ENCODE measurements at places on chromosomes 16 and 17. TPM values are rescaled to one million over a fixed set of nuclear protein-coding genes. Genes with fewer than 3 reads are reported as not detected.

DNA sequence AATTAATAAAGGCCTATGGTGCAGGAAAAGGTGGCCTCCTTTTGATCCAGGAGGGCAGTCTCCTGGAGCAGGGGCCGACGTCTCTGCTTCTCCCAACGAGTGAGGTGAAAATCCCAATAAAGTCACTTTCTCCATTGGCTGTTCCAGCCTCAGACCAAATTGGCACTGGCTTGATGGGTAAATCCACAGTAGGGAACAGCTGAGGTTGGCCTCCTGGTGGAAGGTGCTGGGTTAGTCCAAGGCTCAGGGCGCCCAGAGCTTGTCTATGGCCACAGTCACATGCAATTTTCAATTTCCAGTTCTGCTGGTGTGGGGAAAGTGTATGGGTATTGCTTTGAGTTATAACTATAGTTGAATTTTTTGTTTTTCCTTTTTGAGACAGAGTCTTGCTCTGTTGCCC lies 79.0 kb downstream of the NETO2 start:
- H3K4me3 ChIP-seq: no peak overlapping the region
- no peak overlapping the region for H3K27ac ChIP-seq
- no peaks in the 10 kb centered on the region for H3K36me3 ChIP-seq

DNA sequence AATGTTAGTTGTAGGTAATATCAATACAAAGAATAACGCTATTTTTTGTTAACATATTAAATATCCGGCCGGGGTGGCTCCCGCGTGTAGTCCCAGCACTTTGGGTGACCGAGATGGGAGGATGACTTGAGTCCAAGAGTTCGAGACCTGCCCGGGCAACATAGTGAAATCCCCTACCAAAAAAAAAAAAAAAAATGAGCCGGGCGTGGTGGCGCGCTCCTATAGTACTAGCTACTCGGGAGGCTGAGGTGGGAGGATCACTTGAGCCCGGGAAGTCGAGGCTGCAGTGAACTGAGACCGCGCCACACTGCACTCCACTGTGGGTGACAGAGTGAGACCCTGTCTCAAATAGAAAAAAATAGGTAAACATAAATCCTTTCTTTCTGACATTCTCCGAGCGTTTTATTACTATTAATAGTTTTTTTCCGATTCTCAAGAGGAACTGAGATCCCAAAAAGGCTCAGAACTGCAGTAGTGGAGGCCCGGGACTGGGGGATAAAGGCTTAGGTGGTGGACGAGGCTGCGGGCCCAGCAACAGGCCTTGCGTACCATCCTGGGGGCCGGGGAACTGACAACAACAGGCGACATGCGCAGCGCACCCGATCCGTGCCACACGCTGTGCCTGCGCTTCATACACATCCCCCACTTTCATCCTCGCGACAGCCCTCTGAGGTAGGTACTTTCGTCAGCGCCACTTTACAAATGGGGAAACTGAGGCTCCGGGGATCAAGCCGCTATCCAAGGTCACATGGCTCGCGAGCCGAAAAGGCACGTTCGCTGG lies 919 bp downstream of the N4BP1 start:
- peak overlapping the region; percentile 95 for H3K4me3 ChIP-seq
- DNase-seq: no peak
- peak overlapping the region; percentile 95 for H3K27ac ChIP-seq
- no peaks in the 10 kb centered on the region for H3K36me3 ChIP-seq
- H3K4me1 ChIP-seq: peaks cover 59% of the 10 kb centered on the region

DNA sequence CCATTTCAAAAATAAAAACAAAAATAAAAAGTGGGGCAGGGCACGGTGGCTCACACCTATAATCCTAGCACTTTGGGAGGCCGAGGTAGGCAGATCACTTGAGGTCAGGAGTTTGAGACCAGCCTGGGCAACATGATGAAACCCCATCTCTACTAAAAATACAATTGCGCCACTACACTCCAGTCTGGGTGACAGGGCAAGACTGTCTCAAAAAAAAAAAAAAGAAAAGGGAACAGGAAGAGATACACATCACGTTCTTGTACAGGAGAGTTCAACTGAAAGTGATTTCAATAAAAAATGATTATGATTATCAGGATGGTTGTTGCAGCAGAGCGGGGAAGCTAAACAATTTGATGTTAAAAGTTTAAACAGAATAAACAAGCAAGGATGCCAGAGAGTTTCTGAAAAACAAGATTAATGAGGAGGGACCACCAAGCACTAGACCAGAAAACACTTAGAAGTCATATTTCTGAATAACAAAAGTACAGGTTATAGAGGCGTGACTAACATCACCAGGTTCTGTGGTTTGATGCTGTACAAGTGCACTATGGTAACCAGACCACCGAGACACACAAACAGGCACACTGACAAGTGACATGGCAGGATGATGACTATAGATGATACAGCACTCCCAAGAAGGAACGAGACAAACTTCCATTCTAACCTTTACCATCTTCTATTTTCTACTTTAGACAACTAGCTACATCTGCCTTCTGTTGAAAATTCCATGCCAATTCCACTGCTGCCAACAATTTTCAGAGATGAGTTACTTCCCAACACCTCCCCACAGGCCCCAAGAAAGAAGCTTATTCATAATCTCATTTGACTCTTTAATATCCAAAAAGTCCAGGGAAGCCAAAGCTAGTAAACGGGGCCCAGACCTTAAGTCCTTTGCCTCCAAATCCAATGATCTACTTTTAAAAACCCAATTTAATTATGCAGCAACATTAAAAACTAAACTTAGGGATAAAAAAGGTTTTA lies 11.8 kb downstream of the DNAJA2 start:
- peaks cover 13% of the 10 kb centered on the region for H3K4me1 ChIP-seq
- no peak overlapping the region for H3K4me3 ChIP-seq
- H3K36me3 ChIP-seq: peaks cover 69% of the 10 kb centered on the region
- H3K27ac ChIP-seq: peak overlapping the region; percentile 59
- no peak for DNase-seq

DNA sequence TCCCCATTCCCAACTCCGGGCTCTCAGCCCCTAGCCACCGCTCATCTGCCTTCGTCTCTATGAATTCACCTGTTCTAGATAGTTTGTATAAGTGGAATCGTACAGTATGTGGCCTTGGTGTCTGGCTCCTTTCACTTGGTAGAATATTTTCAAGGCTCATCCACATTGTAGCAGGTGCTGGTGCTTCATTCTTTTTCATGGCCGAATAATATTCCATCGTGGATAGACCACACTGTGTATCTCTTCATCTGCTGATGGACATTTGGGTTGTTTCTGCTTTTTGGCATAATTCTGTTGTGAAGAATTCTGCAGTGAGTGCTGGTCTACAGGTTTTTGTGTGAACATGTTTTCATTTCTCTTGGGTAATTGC lies 324.2 kb downstream of the SEC14L1 start:
- no peak for DNase-seq
- H3K27ac ChIP-seq: peak overlapping the region; percentile 63
- H3K36me3 ChIP-seq: peaks cover 9% of the 10 kb centered on the region
- H3K4me1 ChIP-seq: peaks cover 67% of the 10 kb centered on the region

GRCh38 chr16:68728523-68728922 lies 8.6 kb upstream of the CDH1 start:
- no peak overlapping the region for H3K27ac ChIP-seq
- H3K36me3 ChIP-seq: no peaks in the 10 kb centered on the region
- DNase-seq: no peak
- no peak overlapping the region for H3K4me3 ChIP-seq
- H3K4me1 ChIP-seq: no peaks in the 10 kb centered on the region

DNA sequence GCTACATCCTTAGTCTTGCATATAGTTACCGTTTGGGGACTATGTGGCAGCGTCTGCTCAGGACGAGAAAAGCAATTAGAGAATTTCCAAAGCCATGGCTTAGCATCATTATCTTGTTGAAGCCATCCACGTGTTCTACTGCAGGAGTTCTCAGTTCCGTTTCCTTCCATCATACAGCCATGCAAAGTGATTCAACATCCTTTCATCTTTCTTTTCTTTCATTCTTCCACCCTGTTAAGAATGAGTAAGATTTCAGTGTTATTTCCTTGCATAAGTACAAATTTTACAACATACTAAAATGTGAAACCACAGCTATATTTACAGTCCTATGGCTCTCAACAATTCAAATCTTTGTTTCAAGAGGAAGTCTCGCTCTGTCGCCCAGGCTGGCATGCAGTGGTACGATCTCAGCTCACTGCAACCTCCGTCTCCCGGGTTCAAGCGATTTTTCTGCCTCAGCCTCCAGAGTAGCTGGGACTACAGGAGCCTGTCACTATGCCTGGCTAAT lies 3.8 kb downstream of the MARF1 start:
- H3K27ac ChIP-seq: no peak overlapping the region
- peaks cover 25% of the 10 kb centered on the region for H3K4me1 ChIP-seq
- no peaks in the 10 kb centered on the region for H3K27me3 ChIP-seq

GRCh38 chr17:44222112-44222869 lies 2.8 kb upstream of the UBTF start:
- H3K27ac ChIP-seq: peak overlapping the region; percentile 100
- peak; percentile 96 for DNase-seq
- peaks cover 39% of the 10 kb centered on the region for H3K4me1 ChIP-seq
- H3K27me3 ChIP-seq: no peaks in the 10 kb centered on the region

DNA sequence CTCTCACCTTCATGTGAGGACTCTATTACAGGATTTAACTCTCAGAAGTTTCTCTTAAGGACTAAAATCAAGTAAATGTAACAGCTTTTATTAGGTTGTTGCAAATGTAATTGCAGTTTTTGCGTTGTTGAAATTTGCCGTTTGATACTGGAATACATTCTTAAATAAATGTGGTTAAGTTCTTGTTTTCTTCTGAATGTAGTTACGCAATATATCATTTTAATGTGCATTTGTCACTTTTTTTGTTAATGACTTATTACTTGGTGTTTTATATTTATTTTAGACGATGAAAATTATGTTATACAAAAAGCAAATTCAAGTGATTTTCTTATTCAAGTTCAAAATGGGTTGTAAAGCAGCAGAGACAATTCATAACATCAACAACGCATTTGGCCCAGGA lies 76.3 kb downstream of the TTC19 start:
- H3K4me1 ChIP-seq: no peaks in the 10 kb centered on the region
- no peaks in the 10 kb centered on the region for H3K27me3 ChIP-seq
- no peak overlapping the region for H3K27ac ChIP-seq
- peaks cover 93% of the 10 kb centered on the region for H3K36me3 ChIP-seq

- H3K4me1 ChIP-seq: peaks cover 33% of the 10 kb centered on the region
- DNase-seq: no peak
Observed at GRCh38 chr17:66975614-66976378, 11.3 kb downstream of the CACNG4 start.

GRCh38 chr17:17540935-17541639 lies 44.9 kb upstream of the RASD1 start:
- no peaks in the 10 kb centered on the region for H3K27me3 ChIP-seq
- no peaks in the 10 kb centered on the region for H3K4me1 ChIP-seq
- DNase-seq: no peak
- H3K27ac ChIP-seq: no peak overlapping the region
- H3K36me3 ChIP-seq: no peaks in the 10 kb centered on the region

GRCh38 chr17:7576432-7576937 lies 3.0 kb upstream of the CD68 start:
- no peak overlapping the region for H3K4me3 ChIP-seq
- H3K36me3 ChIP-seq: peaks cover 60% of the 10 kb centered on the region
- peak overlapping the region; percentile 100 for H3K27ac ChIP-seq
- no peak for DNase-seq
- no peaks in the 10 kb centered on the region for H3K27me3 ChIP-seq

GRCh38 chr16:56477096-56477878 lies 25.9 kb downstream of the OGFOD1 start:
- H3K4me3 ChIP-seq: no peak overlapping the region
- no peak for DNase-seq
- H3K36me3 ChIP-seq: peaks cover 47% of the 10 kb centered on the region
- no peak overlapping the region for H3K27ac ChIP-seq

- H3K27ac ChIP-seq: peak overlapping the region; percentile 96
- H3K27me3 ChIP-seq: no peaks in the 10 kb centered on the region
- H3K4me1 ChIP-seq: peaks cover 54% of the 10 kb centered on the region
Observed at GRCh38 chr16:3458852-3459361, 15.4 kb downstream of the NAA60 start.

GRCh38 chr17:80796430-80796861 lies 195.2 kb upstream of the CHMP6 start:
- H3K4me1 ChIP-seq: peaks cover 13% of the 10 kb centered on the region
- DNase-seq: no peak

DNA sequence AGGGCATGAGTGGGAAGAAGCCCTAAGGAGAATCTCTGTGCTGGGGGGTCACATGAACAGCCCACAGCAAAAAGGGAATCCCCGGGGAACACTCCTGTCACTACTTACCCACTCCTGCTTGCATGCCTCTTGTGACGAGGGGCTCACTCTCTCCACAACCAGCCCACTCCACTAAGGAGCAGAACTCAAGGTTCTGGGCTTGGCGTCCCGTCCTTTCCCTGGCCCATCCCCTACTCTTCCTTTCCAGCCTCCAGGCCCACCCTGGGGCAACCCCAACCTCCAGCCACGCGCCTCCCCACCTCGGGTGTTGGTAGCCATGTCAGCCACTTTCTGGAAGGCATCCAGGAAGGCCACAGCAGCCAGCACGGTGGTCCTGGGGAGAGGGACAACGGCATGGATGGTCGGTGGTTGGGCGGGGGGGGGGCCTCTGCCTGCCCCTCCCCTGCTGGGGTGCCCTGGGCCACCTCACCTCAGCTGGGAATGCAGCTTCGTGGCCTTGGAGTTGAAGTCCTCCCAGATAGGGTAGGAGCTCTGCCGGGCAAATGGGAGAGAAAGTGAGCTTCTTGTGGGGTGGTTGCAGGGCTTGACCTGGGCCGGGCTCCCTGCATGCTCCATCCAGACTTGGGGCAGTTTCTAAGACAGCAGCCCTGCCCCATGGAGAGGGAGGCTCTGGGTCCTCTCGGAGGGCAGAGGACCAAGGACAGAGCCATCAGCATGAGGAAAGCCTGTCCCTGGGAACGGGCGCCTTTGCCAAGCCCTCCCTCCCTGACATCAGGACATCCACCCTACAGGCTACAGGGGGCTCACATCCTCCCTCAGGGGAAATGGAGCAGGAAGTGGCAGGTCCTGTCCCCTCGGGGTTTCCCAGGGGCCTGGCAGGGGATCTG lies 5.1 kb downstream of the MTSS2 start:
- H3K4me3 ChIP-seq: peak overlapping the region; percentile 7
- peaks cover 74% of the 10 kb centered on the region for H3K4me1 ChIP-seq

GRCh38 chr17:35010093-35010492 lies 29.8 kb downstream of the LIG3 start:
- no peak for DNase-seq
- H3K27ac ChIP-seq: no peak overlapping the region
- no peaks in the 10 kb centered on the region for H3K27me3 ChIP-seq

DNA sequence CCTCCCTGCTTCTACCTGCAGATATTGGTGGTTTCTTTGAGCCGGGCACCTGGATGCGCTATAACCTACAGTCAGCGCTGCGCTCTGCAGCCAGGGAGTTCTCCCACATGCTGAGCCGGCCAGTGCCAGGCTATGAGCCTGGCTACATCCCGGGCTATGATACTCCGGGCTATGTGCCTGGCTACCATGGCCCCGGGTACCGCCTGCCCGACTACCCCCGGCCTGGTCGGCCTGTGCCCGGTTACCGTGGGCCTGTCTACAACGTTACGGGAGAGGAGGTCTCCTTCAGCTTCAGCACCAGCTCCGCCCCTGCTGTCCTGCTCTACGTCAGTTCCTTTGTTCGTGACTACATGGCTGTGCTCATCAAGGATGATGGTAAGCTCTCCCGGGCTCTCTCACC lies 13.2 kb downstream of the CNTNAP1 start:
- peaks cover 4% of the 10 kb centered on the region for H3K36me3 ChIP-seq
- no peak for DNase-seq
- H3K27me3 ChIP-seq: no peaks in the 10 kb centered on the region
- peaks cover 13% of the 10 kb centered on the region for H3K4me1 ChIP-seq
- H3K4me3 ChIP-seq: no peak overlapping the region
- H3K27ac ChIP-seq: no peak overlapping the region

Gene TBC1D3I
- not detected for total RNA-seq

Gene SLFN13
- total RNA-seq: 5.3 TPM

Gene CACNG5
- total RNA-seq: not detected

Gene TMEM100
- 4.2 TPM for total RNA-seq

Gene CDC27
- 48.2 TPM for total RNA-seq

Gene KRT39
- total RNA-seq: not detected

Gene HS3ST4
- not detected for total RNA-seq
